Activated CD8-positive, alpha-beta memory T cell treated with anti-CD3 and anti-CD28 coated beads for 1 hour (primary cell): ENCODE measurements at places on chromosomes 6 and 20.

DNA sequence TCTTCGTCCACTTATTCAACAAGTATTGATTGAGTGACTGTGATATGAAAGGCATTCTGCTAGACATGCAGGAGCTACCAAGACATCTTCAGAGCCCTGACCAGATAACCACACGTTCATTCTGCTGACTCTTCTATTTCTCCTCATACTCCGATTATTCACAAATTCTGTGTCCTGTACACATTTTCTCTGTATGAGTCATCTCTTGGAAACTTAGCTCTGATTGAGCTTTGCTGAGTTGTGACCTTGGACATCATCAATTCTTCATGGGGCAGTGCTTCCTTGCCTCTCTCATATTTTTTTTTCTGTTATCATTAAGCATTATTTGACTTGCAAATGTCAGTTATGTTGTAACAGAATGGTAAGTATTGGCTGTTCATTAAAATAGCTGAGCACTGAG lies 351.6 kb upstream of the CNR1 start:
- DNase-seq = no peak

DNA sequence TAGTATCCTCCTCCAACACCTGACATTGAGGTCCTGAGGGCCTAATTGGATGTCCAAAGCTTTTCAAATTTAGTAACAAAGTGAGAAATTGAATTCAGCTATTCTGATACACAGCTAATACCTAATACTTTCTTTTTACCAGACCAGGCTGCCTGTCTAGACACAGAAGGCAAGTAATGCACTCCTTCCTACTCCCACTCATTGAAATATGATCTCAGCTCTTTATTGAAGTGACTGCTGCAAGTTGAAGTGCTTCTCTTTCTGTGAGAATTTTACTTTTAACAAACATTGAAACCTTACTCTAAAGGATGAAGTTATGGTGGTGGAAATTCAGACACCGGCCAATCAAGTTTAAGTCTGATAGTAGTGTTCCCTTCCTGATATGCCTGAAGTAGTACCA lies 90.8 kb upstream of the OGFRL1 start:
- DNase-seq = no peak

- DNase-seq = no peak
These were observed 32.8 kb upstream of the NTSR1 start for GRCh38 chr20:62675877-62676260.

GRCh38 chr6:158653577-158654354 lies 3.9 kb downstream of the SYTL3 start:
- DNase-seq = peak; percentile 85

DNA sequence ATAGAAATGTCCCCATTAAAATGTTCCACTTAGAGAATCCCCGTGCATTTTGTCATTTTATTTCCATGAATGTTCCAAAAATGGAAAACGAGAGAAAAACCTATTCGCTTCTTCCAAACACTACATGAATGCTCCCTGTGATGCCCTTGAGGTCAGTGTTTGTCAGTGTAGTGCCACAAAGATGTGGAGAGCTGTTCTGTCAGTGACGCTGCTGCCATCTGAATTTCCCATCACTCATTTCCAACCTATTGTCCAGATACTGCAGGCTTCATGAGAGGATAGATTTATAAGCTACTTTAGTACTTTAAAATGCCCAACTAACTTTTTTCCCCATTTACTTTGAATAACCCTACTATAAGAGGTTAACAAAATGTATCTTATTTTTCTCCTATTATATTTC lies 335.8 kb downstream of the CDKAL1 start:
- no peak for DNase-seq

DNA sequence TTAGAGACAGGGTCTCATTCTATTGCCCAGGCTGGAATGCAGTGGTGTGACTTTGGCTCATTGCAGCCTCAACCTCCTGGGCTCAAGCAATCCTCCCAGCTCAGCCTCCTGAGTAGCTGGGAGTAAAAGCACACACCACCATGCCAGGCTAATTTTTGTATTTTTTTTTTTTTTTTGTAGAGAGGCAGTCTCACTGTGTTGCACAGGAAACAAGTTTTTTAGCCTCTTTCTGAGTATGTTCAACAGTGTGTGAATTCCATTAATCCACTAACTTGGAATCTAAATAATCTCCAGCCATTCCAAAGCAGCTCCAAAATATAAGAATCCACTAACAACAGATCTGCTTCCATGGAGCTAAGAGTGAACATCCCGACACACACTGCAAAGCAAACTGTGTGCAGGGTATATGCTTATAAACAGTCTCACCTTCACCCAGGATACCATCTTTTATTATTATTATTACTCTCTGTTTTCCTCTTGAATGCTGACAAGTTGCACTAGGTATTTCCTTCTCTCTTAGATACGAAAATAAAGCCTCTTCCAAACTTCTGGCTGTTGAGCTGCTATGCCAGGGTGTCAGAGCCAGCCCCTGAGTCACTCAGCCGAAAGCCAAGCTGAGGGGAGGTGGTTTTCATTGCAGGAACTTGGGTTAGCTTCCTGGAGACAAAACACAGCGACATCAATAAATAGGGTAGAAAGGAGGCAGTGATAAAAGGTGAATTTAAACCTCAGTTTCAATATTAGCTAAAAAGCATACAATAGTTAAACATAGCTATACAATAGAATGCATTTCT lies 264.9 kb downstream of the HIVEP2 start:
- no peak for DNase-seq

- no peak for DNase-seq
These were observed 315.4 kb downstream of the HAO1 start for GRCh38 chr20:7624886-7625285.

DNA sequence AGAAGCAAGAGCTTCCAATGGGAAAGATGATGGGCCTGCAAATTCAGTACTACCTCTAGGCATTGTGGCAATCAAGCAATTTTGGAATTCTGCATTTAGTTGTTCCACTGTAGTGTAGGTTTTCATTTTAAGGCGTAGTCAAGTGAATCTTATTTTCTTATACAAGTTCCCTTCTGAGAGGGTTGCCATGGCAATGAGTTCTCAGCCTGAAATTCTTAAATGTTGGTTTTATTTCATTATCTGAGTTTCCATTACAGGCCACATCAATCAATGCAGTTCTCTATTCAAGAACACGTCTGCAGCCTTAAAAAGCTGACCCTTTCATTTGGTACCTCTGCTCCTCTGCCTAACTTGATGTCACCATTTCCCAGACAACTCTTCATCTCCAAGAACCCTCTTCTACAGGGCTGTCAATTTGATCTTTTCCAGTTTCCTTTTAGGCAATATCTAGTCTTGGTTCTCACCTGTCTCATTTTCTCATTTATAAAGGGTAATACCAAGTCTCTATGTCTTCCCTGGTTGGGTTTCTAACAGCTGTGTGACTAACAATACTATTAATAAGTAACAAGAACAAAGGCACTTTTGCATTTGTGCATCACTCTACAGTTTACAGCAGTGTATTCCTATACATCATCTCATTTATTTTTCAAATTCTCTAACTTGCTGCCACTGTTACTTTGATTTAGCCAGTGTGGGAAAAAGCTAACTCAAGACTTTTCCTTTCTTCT lies 898.2 kb upstream of the FLRT3 start:
- DNase-seq = no peak

DNA sequence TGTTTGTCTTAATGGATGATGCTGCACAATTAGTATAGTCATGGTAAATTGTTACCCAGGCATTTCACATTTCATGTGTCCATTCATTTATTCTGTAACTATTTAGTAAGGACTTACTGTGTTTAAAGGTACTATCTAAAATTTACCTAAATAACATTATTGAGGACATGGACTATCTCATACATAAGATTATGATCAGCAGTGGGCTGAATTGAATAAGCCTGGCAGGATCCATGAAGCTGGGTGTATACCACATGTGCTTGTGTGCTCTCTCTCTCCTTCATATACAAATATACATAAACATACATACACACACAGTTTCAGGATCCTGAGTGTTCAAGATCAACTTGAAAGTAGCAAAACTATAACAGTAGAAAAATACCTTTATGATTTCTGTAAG lies 595.4 kb downstream of the EPM2A start:
- no peak for DNase-seq

DNA sequence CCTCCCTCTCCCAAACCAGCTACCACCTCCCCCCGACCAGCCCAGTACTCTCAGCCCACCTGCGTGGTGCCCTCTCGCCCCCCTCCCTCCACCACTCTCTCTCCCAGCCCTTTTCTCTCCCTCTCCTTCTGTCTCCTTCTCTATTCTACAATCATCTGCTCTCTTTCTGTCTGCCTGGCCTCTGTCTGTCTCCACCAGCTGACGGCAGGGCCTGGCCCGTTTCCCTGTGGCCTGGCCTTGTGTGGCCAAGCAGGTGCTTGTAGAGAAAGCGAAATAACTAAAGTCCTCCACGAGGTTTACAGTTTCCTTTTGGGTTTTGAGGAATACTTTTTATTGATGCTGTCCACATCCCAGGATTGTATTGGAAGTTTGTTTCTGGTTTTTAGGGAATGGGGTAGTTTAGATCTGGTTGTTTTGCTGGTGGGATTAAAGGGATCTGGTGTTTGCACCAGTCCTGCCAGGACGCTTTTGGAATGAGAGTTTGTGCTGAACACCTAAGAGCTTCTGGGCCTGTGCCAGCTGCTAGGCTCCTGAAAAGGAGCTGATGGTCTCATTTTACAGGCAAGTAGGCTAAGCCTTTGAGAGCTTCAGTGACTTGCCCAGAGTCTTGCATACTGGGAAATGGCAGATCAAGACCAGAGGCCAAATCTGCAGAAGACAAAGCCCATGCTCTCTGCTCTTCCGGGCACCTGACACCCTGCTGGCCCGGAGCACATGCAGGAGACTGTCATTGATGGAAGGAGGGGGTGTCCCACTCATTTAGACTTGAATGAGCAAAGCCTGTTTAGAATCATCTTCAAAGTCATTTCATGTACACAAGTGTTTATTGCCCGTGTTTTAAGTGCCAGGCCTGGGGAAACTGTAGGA lies 161.7 kb downstream of the SYCP2 start:
- no peak for DNase-seq

- DNase-seq = no peak
These were observed 1.1 kb downstream of the CTSA start for GRCh38 chr20:45892049-45892825.

DNA sequence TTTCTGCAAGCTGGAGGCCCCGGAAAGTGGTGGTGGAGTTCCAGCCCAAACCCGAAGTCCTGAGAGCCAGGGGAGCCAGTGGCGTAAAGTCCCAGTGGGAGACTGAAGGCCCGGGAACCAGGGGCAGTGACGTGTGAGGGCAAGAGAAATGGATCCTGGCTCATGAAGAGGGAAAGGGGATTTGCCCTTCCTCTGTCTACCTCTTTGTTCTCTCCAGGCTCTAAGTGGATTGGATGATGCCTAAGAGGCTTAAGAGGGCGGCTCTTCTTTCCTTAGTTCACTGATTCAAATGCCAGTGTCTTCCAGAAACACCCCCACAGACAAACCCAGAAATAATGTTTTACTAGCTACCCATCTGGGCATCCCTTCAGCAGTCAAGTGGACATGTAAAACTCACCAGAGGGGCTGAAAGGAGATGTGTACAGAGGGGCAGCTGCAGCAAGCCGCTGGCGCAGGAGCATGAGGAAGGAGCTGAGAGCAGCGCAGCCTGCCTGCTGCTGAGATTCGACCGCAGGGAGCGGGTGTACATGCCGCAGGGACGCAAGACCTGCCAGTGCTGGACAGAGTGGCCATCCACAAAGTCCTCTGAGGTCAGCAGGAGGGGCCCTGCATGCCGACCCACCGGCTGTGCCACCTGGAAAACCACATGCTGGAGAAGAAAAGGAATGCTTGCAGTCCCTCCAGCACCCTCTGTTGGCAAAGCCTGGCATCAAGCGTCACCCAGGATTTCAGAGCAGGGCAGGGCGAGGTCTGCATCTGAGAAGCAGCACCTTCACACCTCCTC lies 29.5 kb downstream of the CDYL start:
- peak; percentile 1 for DNase-seq

GRCh38 chr6:169953686-169954085 lies 202.3 kb downstream of the ERMARD start:
- no peak for DNase-seq

DNA sequence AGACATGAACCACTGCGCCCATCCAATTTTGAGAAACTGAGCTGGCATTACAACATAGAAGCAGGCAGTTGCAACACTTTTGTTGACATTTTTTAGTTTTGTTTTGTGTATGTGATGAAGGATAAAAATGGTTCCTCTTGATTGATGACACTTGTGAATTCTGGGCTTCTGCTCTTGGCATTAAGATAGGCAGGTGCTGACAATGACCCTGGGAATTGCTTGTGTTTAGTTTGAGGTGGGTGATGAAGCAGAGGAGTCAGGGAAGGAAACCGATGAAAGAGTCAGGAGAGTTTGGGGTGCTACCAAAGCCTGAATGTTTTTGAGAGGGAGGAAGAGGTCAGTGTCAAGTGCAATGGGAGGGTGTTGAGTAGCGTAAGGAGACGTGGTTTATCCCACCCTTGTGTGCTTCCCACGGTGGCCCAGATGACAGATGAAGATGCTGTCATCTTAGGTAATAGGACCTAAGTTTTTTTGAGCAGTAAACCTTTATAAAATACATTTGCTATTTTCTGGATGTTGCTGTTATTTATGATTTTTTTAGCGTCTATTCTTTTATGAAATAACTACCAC lies 19.4 kb downstream of the CDS2 start:
- DNase-seq = no peak

GRCh38 chr20:56200456-56200855 lies 48.1 kb upstream of the MC3R start:
- no peak for DNase-seq

- no peak for DNase-seq
These were observed 133.0 kb downstream of the JARID2 start for GRCh38 chr6:15378866-15379265.

DNA sequence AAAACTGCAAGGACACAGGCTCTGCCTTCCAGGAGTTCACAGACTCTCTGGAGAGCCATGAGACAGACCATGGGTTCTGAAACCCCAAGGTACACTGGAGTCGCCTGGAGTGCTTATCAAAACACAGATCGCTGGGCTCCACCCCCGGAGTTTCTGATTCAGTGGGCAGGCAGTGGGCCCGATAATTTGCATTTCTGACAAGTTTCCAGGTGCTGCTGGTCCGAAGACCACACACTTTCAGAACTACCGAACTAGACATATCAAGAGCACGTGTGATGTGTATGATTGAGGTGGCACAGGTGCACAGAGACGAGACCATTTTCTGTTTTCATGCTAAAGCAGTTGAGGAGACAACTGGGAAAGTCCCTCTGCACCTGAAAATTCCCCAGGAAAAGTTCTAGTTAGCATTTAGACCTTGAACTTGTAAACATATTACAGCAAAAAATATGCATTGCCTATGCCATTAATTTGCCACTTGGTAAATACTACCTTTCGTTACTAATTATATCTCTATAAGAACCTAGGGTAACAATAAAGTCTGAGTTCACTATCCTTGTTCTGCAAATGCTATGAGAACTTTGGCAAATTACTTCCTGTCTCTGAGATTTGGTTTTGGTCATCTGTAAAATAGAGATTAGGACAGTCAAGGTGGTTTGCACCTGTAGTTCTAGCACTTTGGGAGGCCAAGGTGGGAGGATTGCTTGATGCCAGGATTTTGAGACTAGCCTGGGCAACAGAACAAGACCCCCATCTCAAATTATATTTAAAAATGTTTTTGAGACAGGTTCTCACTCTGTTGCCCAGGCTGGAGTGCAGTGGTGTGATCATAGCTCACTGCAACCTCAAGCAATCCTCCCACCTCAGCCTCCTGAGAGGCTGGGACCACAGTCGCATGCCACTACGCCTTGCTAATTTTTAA lies 14.3 kb upstream of the PIM1 start:
- DNase-seq = no peak
